ENCODE measurements at places on chromosomes 7 and 10.

DNA sequence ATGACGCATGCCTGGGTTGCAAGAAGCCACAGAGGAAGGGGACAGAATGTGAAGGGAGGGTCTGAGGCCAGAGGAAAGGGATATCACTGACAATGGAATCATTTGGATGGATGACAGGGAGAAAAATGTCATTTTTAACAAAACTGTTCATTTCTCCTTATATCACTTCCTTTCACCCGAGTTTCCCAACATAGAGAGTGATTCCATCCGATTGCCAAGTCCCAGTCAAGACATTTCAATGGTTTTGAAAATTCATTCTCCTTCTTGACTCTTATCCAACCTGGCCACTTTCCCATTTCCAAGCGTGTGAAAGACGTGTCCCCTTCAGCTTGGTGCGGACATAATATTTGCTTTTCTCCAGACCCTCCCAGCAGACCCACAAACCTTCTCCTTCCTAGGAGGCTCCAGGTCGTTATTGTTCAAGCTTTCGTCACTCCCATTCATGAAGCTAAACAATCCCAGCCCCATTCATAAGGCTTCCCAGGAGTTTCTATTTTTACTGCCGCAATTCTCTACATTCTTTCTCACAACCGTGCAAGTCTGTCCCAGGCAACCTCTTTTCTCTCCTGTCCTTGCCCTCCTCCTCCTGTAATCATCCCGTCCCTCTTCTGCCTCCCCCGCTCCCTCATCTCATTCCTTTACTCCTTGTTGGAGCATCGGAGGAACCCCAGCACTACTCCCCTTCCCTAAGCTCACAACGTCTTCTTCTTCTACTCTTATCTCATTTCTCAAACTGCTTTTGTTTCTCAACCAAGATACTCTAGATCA is 301.3 kb upstream of the KLF6 start:
- no peaks in the 10 kb centered on the region for H3K27me3 ChIP-seq
- no peak overlapping the region for H3K4me3 ChIP-seq
- no peak for DNase-seq
- H3K36me3 ChIP-seq, result no peaks in the 10 kb centered on the region
- no peak overlapping the region for H3K27ac ChIP-seq

DNA sequence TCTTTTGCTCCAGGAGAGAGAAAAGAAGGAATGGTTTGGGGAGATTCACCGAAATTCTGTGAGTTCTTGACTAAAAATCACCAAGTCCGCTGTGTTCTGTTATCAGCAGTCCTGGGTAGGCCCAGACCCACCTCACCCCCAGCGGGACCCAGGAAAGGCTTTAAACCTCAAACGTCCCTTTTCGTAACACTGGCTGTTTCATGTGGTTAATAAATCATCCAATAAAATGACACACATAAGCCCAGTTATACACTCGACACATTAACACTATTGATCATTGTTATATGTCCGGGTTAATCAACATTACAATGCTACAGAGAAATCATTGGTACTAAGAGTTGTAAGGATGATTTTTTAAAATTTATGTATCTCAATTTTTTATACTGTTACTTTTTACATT is 25.2 kb downstream of the DIP2C start:
- no peak for DNase-seq
- H3K36me3 ChIP-seq, result no peaks in the 10 kb centered on the region
- H3K4me1 ChIP-seq, result peaks cover 9% of the 10 kb centered on the region
- no peak overlapping the region for H3K4me3 ChIP-seq

GRCh38 chr7:135771961-135772638 is 23.5 kb upstream of the FAM180A start:
- no peak overlapping the region for H3K4me3 ChIP-seq
- no peaks in the 10 kb centered on the region for H3K4me1 ChIP-seq
- DNase-seq, result no peak
- H3K27ac ChIP-seq, result no peak overlapping the region

DNA sequence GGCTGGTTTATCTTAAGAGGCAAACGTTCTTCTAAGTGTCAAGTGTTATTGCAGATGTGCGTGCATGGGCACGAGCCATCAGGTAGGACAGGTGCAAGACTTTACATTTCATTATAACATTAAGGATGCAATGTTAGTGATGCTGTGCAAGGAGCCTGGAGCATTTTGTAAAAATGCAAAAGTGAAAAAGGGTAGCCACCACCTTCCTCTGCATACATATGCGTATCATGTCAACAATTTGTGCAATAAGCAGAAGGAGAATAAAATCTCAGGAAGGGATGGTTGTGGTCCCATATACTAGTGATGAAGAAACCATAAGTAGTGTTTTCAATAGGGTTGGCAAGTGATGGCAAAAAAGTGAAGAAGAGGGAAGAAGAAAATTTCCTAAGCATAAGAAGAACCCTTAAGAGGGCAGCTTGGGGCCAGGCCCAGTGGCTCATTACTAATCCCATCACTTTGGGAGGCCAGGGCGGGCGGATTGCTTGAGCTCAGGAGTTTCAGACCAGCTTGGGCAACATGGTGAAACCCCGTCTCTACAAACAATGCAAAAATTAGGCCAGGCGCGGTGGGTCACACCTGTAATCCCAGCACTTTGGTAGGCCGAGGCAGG is 7.5 kb downstream of the PIK3AP1 start:
- H3K27ac ChIP-seq, result no peak overlapping the region
- DNase-seq, result no peak
- H3K4me1 ChIP-seq, result peaks cover 35% of the 10 kb centered on the region
- H3K36me3 ChIP-seq, result peaks cover 25% of the 10 kb centered on the region
- H3K4me3 ChIP-seq, result no peak overlapping the region
- H3K27me3 ChIP-seq, result no peaks in the 10 kb centered on the region

GRCh38 chr10:1114719-1115606 is 58.8 kb downstream of the WDR37 start:
- DNase-seq, result no peak
- H3K27ac ChIP-seq, result no peak overlapping the region
- H3K4me1 ChIP-seq, result peaks cover 13% of the 10 kb centered on the region
- H3K36me3 ChIP-seq, result peaks cover 65% of the 10 kb centered on the region
- H3K27me3 ChIP-seq, result no peaks in the 10 kb centered on the region

- H3K36me3 ChIP-seq, result no peaks in the 10 kb centered on the region
- no peak overlapping the region for H3K4me3 ChIP-seq
Observed at GRCh38 chr10:30353851-30354250, 4.8 kb upstream of the MTPAP start.

DNA sequence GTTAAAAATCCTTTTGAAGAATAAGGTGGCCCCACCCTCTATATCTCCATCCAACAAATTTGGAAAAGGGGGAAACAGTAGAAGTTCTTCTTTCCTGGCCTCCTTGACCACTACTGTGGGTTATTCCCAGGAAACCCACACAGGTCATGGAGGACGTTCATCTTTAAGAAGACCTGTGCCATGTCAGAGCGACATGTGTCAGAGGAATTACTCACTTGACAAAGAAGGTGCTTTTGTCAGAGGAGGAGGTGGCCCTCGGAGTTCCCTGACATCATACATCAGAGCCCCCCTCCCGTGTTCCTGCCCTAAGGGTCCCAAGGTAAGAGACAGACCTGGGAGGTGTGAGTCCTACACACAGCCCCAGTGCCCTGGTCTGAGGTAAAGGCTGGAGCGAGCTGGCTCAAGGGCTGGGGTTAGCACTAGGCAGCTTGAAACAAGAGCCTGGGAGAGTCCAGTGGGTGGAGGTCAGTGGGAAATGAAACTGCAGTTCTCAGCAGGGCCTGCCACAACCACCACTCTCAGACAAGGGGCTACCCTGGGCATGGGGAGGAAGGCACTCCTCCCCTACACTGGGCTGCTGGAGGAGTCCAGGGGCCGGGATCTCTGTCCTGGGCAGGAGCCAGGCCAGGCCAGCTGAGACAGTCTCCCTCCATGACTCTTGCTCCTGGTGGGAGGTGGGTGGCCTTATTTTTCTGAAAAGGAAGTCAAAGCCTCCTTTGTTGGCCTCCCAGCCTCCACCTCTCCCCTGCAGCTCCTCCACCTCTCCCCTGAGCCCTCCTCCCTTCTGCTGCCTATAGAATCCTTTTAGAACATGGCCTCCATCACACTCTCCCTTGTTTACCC is 21.8 kb upstream of the ZMIZ1 start:
- DNase-seq, result no peak
- H3K27ac ChIP-seq, result no peak overlapping the region
- no peaks in the 10 kb centered on the region for H3K36me3 ChIP-seq
- no peak overlapping the region for H3K4me3 ChIP-seq
- H3K4me1 ChIP-seq, result peaks cover 24% of the 10 kb centered on the region

GRCh38 chr7:70612811-70613210 is 519.1 kb upstream of the GALNT17 start:
- H3K4me3 ChIP-seq, result no peak overlapping the region
- DNase-seq, result no peak
- H3K27me3 ChIP-seq, result no peaks in the 10 kb centered on the region
- H3K27ac ChIP-seq, result no peak overlapping the region

DNA sequence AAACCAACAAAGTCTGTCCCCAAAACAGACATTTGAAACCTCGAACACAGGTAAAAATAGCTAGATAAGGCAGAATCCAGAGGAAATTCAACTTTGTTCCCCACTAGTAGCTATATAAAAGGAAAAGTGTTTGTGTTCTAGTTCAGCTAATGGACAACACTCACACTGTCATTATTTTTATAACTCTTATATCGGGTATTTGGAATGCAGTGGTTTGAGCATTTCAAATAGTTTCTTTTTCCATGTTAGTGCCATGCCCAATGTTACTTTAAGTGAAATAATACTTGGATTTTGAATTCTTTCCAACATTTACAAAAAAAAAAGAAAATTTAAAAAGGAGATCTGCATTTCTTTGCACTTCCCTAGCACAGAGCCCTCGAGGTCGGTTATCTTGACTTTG is 213.6 kb downstream of the DOCK4 start:
- no peak overlapping the region for H3K4me3 ChIP-seq
- no peak for DNase-seq
- H3K36me3 ChIP-seq, result no peaks in the 10 kb centered on the region
- no peaks in the 10 kb centered on the region for H3K27me3 ChIP-seq
- H3K4me1 ChIP-seq, result no peaks in the 10 kb centered on the region

DNA sequence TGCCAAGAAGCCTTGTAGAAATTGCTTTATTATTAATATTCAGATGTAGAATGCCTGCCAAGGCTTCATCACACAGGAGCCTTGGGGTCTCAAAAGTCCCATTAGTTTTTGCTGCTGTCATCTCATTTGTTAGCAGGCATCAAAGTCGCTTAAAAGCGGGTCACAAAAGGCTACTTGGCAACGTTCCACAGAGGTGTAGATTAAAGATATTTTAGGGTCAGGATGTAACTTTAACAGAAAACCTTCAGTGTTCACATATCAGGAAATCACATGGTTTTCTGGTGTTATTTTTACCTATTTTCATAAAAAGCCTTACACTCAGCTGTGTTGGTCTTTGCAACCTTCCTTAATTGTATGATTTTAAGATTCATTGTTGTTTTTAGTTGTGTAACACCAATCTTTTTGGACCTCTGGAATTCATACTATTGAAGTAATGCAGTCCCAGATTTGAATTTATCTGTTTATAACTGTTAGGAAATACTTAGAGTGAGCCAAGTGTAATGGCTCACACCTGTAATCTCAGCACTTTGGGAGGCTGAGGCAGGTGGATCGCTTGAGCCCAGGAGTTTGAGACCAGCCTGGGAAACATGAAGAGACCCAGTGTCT is 65.3 kb downstream of the TET1 start:
- H3K27ac ChIP-seq, result no peak overlapping the region
- no peaks in the 10 kb centered on the region for H3K36me3 ChIP-seq
- H3K4me3 ChIP-seq, result no peak overlapping the region
- H3K4me1 ChIP-seq, result peaks cover 20% of the 10 kb centered on the region

DNA sequence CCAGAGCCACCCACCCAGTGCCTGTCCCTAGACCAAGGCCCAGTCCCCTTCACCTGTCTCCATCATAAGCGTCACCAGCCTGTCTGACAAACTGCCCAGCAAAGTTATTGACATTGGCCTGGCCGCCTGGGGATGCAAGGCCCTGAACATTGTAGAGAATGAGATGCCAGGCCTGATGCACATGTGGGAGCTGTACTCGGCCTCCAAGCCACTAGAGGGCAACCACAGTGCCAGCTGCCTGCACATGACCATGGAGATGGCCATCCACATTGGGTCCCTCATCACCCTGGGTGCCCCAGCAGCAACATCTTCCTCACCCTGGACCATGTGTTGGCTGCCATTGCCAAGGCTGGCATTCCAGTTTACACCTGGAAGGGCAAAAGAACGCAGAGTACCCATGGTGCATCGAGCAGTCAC is 63.7 kb upstream of the ANTXRL start:
- H3K4me3 ChIP-seq, result no peak overlapping the region
- DNase-seq, result no peak
- H3K27ac ChIP-seq, result no peak overlapping the region
- H3K36me3 ChIP-seq, result no peaks in the 10 kb centered on the region
- H3K4me1 ChIP-seq, result no peaks in the 10 kb centered on the region
- H3K27me3 ChIP-seq, result no peaks in the 10 kb centered on the region

GRCh38 chr7:75559976-75560365 is 67.9 kb downstream of the SPDYE5 start:
- H3K27ac ChIP-seq, result no peak overlapping the region
- DNase-seq, result no peak

DNA sequence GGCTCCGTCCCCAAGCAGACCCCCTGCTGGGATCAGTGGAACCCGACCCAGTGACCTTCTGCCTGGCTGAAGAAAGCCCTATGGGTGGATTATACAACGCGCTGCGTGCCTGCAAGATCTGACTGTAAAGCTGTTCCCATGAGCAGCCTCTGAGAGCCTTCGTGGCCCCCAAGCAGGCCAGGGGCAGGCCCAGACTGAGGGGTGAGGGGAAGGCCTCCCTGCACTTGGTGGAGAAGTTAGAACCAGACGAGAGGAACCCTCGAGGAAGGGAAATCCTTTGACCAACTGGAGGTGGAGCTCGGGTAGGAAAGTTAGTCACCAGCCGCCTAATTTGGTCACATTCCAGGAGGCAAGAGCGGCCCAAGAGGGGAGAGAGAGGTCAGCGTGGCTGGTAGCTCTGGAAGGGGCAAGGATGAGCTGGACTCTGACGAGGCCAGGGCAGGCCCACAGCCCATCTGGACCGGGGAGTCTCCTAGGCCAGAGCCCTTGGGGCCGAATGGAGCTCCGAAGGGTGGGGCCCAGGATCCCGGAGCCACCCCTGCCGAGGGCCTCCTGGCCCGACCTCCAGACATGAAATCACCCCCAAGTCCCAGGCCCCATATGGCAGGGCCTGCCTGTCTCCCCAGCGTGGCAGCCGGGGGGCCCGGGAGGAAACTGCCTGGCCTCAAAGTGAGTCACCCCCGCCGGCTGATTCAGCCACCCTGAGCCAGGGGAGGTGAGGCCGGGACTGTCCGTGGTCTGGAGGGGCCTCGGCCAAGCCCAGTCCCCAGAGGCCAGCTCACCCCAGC is 23.3 kb upstream of the PDGFA start:
- DNase-seq, result no peak
- H3K4me3 ChIP-seq, result no peak overlapping the region
- no peaks in the 10 kb centered on the region for H3K36me3 ChIP-seq

DNA sequence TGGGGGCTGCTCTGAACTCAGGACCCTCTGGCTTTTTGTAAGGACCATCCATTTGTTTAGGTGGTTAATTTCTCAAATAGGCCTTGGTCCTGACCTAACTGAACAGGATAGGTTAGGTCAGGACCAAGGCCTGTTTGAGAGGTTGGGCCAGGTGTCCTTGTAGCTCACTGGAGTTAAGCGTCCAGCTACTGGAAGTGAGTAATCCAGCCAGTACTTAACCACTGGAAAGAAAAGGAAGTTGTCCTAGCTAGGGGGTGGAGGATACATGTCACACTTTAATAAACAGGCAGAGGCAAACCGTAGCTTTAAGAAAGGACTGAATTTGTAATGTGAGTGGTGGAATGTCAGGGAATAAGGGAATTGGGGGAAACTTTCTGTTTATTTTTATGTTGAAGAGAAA is 96.0 kb downstream of the GPR85 start:
- H3K4me1 ChIP-seq, result no peaks in the 10 kb centered on the region
- no peak overlapping the region for H3K4me3 ChIP-seq
- no peak overlapping the region for H3K27ac ChIP-seq

- H3K27me3 ChIP-seq, result no peaks in the 10 kb centered on the region
- peaks cover 24% of the 10 kb centered on the region for H3K4me1 ChIP-seq
- H3K36me3 ChIP-seq, result no peaks in the 10 kb centered on the region
- H3K27ac ChIP-seq, result no peak overlapping the region
- DNase-seq, result no peak
Observed at GRCh38 chr7:101386558-101387231, 24.0 kb downstream of the COL26A1 start.
